ENCODE measurements at places on chromosomes 6 and 20. TPM values are rescaled to one million over a fixed set of nuclear protein-coding genes. Genes with fewer than 3 reads are reported as not detected.

The LRRC73 gene
- total RNA-seq: 1.4 TPM

The CST5 gene
- not detected for total RNA-seq

The TSPYL4 gene
- 15.3 TPM for total RNA-seq

The REPS1 gene
- 51.0 TPM for total RNA-seq

The MACROD2 gene
- 3.5 TPM for total RNA-seq

The MAP7 gene
- total RNA-seq: 59.1 TPM

The CCND3 gene
- total RNA-seq: 33.6 TPM

DNA sequence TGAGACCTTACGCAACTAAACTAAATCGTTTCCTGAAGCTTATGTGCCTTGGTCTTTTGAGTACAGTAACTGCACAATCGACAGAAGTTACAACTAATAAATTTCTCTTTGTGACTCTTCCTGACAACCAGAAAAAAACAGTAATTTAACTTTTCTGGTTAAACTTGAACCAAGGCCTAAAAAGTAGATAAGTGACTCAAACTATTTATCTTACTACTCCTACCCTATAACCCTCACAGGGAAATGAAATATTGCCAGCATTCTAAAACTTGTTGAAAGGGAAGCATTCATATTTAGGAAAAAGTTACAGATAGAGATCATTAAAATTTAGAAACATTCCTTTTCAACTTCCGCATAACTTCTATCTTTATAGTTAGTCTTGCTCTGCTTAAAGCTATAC lies 1034.4 kb downstream of the EYS start:
- no peak for DNase-seq

DNA sequence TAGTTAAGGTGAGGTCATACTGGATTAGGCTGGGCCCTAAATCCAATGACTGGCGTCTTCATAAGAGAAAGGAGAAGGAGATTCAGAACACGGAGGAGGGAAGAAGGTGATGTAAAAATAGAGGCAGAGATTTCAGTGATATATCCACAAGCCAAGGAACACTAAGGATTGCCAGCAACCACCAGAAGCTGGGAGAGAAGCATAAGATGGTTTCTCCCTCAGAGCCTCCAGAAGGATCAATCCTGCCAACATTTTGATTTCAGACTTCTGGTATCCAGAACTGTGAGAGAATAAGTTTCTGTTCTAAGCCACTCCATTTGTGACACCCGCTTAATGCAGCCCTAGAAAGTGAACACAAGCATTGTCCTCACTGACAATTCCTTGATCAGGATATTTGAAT lies 33.6 kb upstream of the NRSN1 start:
- DNase-seq: no peak

GRCh38 chr6:136591617-136592016 lies 41.4 kb upstream of the MAP7 start:
- DNase-seq: no peak

DNA sequence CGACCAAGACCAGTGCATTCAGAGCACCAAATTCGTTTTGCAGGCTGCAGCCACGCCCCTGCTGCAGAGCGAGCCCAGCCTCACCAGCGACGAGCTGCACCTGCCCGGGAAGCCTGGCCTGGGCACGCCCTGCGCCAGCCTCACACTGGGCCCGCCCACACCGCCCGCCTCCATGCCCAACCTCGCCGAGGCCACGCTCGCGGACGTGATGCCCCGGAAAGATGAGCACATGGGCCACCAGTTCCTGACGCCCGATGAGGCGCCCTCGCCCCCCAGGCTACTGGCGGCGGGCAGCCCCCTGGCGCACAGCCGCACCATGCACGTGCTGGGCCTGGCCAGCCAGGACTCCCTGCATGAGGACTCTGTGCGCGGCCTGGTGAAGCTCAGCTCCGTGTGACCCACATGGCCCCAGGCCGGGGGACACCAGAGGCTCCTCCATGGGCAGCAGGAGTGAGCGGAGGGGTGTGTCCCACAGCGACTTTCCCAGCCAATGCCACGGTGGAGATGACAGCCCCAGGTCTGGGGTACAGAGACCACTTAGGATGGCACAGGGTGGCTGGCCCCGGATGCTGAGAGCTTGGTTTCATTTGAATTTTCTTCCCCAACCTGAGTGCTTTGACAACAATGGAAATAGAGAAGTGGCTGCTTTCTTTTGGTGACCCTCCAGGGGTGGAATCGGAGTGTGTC lies 150.2 kb upstream of the SNX9 start:
- DNase-seq: no peak

GRCh38 chr20:3046677-3047462 lies 1.0 kb downstream of the MRPS26 start:
- no peak for DNase-seq

DNA sequence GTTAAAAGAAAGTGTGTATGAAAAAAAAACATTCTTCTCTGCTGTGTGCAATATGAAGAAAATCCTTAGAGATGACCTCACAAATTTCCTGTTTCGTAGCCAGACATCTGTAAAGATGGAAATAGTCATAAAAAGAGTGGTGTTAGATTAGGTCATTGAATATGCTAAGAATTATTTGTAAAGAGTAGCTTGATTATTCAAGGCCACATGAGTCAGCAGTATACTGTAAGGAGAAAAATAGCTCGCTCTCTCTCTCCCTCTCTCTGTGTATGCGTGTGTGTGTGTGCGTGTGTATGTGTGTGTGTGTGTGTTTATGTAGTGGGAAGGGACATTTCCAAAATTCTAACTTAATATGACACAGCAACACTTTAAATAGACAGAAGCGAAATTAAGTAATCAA lies 78.8 kb downstream of the PTCHD4 start:
- DNase-seq: no peak

DNA sequence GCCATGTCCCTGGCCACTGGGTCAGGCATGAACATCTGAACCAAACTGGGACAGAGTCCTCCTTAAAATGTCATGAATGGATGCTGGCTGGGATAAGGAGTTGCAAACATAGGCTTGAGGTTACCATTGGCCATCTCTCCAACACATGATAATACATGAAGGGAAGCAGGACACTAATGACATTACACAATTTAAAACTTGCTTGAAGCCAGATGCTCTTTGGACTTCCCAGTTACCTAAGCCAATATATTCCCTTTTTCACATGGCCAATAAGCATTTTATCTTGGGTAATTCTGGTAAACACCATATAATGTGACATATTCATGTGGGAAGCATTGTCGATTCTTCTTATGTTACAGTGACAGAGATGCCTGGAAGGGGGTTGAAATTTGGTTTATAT lies 148.0 kb upstream of the PLN start:
- DNase-seq: no peak

Measured in WTC11 (cell line).